Chondrocyte (in vitro differentiated cells): ENCODE measurements at places on chromosomes 11 and 22.

DNA sequence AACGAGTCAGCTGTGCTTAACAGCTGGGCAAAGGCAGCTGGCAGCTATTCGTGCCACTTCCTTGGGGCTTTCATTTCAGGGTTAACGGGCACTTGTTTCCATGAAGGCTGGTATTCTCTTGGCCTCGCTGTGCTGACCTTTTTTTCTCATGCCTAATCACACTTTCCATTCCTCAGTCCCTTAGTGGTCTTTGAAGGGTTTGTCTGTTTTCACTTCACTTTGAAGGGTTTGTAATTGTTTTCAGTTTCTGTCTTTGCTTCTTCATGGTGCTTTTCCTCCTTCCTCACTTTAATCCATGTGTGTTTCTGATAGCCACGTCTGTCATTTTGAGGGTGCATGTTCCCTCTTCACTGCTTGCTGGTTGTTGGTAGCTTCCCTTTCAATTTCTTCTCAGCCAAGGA is 24.6 kb downstream of the PPIL2 start:
- no peak for DNase-seq

DNA sequence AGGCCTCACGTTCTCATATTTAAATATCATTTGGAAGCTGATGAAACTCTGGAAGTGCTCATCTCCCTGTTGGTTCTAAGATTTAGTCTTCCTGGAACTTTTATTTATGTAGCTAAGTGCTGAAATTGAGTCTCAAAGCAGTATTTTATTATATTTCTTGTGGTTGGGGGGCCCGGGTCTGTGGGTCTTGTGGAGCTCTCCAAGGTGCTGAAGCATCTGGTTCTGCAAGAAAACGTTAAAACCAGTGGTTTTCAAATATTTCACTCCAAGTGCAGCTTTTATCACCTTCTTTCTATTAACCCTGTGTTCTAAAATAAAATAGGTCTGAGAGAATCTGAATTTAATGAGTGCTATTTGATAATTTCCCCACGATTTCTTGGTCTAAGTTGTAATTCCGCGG is 1404.8 kb downstream of the TBC1D22A start:
- DNase-seq, result no peak

GRCh38 chr11:111548525-111548924 is 8.0 kb downstream of the LAYN start:
- DNase-seq, result no peak

DNA sequence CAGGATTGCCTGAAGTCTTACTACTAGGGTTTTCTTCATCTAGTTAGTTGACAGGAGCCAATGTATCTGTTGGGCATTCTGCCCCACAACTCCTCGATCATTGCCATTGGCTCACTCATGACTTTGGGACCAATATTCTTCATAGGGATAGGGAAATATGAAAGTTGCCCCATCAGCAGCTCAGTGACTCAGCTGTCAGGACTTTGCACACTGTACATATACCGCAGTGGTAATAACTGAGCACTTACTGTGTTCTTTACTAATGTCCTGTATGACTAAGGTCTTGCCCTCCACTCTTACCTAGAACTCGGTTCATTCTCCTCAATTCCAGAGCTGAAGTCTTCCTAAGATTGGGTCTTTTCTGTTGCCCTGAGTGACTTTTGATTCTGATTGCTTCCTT is 46.8 kb upstream of the PGR start:
- no peak for DNase-seq

DNA sequence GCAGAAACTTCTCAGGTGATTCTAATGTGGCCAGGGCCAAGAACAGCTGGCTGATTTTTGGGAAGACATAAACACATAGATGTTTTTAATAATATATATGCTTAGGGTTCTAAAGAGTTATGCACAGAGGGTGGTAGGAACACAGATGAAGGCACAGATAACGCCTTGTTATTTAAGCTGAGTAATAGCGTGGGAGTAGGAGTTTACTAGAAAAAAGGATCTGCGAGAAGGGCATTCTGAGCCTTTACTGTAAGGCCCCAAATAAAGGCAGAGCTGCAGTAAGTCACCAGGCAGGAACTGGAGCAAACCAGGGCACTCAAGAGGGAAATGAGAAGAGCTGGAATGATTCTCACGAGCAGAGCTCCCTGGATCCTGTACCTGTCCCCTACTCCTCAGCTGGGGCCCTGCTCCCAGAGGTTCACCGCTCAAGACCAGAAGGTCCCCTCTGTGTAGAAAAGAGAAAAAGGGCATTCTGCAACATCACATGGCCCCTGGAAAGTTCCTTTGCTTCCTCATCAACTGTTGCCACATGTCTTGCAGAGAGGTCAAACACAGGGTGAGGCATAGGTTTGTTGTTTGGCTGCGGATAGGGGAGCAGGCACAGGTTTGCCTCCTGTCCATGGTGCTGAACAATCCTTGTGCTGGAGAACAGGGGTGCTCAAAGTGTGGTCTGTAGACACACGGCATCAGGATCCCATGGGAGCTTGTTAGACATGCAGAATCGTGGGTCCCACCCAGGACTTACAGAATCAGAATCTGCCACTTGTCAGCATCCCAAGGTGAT is 125.7 kb downstream of the TENM4 start:
- no peak for DNase-seq

DNA sequence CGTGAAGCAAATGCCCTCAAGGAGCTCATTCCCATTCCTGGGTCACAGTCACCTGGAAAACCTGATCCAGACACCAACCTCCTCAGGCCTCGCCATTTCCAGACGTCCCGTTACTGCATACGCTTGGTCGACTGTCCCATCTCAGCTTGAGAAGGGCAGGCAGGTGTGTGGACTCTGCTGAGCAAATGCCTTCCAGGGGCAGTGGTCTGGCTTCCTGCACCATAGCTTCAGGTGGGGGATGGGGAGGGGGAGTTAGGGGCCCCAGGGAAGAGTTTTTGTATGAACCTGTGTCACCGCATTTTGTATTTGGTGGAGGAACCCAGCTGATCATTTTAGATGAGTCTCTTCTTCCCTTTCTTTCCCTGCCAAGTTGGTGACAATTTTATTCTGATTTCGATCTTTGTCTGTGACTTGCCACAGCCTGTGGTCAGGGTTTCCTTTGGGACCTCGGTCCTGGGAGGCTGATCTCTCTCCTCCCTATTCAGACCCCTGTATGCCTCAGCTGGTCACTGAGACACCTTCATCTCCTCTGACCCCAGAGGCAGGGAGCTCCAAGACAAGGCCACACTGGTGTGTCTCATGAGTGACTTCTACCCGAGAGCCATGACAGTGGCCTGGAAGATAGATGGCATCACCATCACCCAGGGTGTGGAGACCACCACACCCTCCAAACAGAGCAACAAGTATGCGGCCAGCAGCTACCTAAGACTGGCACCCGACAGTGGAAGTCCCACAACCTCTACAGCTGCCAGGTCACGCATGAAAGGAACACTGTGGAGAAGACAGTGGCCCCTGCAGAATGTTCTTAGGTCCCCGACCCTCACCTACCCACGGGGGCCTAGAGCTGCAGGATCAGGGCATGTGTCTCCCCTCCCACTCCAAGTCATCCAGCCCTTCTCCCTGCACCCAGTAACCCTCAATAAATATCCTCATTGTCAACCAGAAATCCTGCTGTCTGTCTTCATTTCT is 22.9 kb downstream of the IGLL5 start:
- DNase-seq, result peak; percentile 53
